Neuronal stem cell (in vitro differentiated cells): ENCODE measurements at places on chromosomes 4 and X.

DNA sequence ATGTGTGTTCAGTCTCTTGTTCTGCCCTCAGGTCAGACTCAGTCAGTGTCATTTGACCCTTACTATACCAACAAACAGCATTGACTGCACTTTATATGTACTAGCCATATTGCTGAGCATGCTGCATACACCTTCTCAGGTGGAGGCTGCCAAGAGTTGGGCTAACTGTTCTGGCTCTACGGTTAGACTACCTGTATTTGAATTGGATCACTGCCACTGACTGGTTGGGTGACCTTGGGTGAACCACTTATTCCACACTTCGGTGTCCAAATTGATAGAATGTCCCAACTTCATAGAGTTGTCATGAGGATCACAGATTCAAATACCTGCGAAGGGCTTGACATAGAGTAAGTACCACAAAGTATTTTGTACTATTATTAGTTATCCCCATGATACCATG, 91.2 kb upstream of the GPR50 start:
- DNase-seq, result no peak

DNA sequence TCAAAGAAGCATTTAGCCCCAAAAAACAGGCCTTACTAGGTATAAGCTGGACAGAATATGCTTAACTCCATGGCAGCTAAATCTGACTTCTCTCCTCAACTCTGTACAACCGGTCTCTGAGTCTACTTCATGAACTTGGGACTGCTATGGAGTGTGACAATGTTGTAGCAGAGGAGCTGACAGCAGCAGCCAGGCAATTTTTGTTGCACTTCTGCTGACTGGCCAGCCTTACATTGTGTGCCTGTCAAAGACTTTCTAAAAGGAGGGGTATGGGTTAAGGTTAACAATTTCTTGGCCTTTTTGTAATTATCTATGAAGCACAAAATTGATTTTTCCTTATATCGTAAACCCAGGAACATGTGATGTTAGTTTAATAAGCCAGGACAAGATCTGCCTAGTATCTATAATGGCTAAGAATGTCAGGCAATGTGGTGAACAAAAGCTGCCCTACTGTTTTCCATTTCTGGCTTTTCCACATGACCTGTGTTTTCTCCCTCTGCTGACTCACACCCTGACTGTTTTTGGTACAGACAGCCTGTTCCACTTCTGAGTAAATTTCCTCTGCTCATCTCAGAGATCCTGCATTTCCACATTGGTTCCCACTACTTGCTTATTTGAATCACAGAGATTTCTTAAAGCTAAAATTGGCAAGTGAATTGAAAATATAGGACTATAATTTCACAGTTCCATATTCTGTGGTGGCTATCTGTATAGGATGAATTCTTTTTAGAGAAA, 9.3 kb downstream of the NOX1 start:
- DNase-seq, result no peak

GRCh38 chrX:152139589-152139988, 1.2 kb upstream of the MAGEA10 start:
- no peak for DNase-seq

GRCh38 chrX:82961129-82961528, 547.0 kb upstream of the POU3F4 start:
- DNase-seq, result no peak

- no peak for DNase-seq
Measured at GRCh38 chr4:18635531-18635930, 614.0 kb upstream of the LCORL start.

DNA sequence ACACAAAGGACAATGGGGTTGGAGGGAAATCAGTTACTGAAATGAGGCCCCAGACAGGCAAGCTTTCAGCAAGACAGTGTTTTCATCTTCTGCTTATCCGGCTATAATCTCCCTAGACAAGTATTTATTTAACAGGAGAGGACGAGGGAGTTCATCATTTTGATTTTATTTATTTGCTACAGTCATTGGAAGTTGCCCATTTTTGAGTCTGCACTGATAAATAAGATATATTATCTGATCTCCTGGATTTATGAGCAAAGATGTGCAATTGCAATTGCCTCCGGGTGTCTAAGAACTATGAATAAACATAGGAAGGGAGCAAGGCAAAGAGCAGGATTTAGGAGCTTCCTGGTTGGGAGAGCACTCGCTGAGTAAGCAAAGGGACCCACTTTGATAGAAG, 263.2 kb upstream of the EDA2R start:
- no peak for DNase-seq

DNA sequence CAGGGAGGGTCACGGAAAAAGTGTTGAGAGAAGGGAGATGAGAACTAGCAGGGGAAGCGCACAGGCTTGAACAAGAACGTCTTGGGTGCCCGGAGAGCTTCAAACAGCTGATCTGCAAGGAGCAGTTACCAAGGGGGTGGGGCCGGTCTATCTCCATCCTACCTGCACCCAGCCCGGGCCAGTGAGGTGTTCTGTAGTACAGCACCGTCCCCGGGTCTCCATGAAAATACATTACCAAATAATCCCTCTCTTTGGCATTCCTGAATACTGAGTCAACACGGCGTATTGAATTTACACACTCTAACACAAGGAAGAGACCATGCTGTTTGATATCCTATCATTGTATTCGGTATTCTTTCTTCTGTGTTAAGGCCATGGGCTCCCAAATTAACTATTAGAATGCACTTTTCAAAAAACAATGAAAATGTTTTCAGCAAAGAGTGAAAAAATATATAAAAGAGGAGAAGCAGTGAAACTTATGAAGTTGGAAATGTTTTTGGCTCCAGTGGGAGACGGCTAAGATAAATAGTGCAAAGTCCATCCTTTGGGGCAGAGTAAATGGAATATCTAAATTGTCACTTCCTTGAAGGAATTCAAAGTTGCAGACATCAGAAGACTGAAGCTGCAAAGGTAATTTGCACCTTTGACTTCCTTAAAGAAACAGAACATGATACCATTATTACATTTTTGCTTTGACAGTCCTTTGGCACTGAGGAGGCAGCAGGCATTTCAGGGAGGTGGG, 90.3 kb downstream of the DHRSX start:
- DNase-seq, result no peak

GRCh38 chrX:136255541-136255940, 4.3 kb upstream of the MAP7D3 start:
- DNase-seq, result no peak

DNA sequence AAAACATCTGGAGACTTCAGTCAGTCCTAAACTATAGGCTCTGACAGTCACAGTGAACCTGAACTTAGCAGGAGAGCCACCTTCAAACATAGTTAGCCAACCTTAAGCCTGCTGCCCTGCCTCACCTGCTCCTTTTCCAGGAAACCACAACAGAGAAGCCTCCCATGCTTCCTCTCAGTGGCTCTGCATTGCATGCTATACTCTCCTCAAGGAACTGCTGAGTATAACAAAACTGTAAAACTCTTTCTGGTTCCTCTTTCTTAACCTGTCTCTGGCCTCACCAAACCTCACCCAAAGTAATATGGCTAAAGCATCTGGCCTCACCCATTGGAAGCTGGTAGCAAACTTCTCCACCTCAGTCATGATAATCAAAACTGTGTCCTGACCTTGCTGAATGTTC, 122.1 kb downstream of the ANKRD50 start:
- no peak for DNase-seq

DNA sequence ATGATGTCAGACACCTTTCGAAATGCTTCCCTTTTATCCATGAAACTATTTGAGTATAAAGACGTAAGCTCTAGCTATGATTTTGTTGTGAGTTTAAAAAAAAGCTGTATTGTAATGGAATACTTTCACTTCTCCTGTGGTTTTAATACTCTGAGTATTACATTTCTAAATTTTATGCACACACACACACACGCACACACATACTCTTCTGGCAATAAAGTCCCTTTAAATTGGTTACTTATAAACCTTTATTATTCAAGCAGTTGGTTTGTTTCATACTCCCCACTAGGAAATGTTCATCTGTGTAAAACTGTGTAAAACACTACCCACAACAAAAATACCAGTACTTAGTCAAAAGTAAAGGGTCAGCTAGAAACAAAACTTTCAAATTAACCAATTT, 18.2 kb downstream of the VAMP7 start:
- DNase-seq, result no peak

- DNase-seq, result no peak
Measured at GRCh38 chr4:6916587-6917460, 7.2 kb downstream of the TBC1D14 start.
